ENCODE measurements at places on chromosomes 4 and X.

GRCh38 chr4:710916-711315, 5.3 kb downstream of the PCGF3 start:
- no peak for DNase-seq

DNA sequence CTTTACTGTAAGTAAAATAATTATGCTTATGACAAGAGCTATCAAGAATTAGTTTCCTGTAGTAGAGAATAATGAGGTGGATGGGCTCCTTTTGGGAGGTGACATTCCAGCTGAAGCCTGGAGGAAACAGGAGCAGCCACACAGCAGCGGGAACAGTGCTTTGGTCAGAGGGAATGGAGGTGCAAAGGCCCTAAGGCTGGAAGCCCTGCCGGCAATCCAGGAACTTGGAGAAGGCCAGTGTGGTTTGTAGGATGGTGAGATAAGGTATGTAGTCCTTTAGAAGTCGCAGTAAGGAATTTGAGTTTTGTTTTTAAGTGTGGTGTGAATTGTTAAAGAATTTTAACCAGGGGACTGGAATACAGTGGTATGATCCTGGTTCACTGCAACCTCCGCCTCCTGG, 8.1 kb downstream of the TMEM131L start:
- DNase-seq: no peak

GRCh38 chrX:70134116-70134477, 850 bp downstream of the IGBP1 start:
- DNase-seq: no peak

DNA sequence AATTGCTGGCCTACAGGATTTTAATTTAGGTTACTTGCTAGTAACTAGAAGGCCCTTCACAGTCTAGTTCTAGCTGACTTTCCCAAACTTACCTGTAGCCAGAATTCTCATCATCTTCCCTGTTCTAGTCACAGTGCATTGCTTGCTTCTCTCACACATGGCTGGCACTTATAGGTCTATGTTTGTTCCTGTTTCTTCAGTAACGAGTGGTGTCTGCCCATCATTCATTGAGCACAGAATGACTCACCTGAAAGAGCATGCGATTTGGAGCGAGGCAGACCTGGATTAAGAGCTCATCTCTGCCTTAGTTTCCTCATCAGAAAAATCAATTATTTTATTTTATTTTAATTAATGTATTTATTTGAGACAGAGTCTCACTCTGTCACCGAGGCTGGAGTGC, 201.7 kb upstream of the ANK2 start:
- no peak for DNase-seq

- DNase-seq: no peak
Measured at GRCh38 chr4:101941816-101942358, 151.4 kb downstream of the BANK1 start.

DNA sequence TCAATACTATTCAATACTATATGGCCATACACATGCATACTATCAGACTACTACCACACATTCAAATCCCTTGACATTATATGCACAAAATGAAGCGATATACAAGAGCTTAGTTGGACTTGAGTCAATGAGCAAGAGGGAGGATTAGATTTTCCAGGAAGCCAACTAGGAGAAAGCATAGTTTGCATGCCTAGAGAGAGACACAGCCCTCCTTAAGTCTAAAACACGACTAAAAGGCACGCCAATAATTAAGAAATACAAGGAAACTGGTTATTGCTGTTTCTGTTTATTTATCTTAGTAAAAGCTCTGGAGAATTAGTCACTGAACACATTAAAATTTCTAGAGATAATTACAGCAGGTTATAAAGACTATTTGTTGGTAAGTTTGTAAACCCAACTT, 21.8 kb downstream of the MBNL3 start:
- DNase-seq: no peak

DNA sequence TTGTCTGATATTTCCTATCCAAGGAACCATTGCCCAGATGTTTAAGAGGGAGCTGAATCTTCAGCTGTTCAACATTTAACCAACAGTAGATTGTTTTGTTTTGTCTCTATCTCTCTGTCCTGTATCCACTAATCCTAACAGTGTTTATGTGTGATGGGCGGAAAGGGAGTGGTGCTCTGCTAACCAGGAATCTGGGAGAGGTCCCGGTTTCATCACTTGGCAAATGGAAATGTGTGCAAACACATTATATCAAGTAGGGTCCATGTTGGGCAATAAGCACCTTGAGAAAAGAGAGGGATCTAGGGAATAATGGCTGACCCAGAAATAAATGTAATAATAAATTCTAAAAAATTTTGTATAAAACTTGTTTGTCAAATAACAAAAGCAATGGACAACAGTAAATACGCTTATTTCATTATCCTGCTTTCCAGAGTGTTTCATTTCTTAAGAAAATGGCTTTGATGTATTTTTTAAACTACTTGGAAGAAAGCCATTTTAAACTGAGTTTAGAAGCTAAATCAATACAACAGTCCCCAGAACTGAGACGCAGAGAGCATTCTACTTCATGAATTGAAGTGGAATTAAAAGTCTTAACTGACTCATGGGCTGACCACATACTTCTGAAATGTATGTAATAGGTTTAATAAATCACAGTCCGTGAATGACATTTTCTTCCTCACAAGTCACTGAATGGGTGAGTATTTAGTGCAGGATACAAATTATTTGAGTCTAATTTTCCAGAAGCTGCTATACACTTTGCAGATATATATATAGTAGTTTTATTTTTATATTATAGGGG, 55.8 kb downstream of the EMCN start:
- no peak for DNase-seq

DNA sequence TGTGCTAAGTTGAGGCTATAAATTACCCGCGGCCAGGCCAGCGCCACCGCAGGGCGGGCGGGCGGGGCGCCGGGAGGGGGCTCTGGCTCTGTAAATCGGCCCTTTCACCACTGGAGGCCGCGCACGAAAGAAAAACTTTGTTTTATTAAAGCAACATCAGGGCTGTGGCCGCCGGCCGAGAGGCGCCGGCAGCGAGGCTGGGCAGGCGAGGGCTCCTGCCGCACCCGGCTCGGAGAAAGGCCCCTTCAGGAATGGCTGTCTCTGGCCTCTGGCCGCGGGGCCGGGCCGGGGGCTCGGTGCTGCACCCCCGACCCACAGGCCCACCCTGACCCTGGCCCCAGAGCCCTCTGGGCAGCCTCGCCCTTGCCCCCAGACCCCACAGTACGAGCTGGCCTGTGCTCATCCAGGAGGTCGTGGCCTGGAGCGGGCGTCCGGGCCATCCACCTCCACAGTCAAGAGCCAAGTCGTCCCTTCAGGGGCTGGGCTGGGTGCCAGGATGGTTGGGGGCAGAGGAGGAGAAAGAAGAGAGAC, 29.5 kb upstream of the FGFR3 start:
- DNase-seq: no peak

DNA sequence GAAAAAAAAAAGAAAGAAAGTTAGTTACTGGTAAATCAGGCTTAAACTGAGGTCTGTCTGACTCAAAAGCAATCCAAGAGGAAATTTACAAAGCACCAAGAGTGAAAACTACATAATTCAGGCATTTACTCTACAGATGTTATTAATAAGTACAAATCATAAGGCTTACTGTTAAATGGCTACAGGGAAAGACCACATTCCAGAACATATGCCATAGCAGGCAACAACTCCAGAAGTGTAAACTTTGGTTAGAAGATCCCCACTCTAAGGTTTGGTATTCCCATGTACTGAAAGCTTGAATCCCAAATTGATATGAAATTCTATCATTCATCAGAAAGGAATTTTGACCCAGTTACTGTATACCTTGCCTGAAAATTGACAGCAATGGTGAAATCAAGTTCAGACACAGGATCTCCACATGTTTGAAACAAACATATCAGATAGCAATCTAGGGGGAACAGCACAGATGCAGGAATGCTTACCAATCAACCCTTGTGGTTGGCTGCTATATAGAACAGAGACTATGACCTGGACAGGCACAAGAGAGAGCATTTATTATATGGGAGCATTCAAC, 6.6 kb downstream of the USP26 start:
- no peak for DNase-seq

DNA sequence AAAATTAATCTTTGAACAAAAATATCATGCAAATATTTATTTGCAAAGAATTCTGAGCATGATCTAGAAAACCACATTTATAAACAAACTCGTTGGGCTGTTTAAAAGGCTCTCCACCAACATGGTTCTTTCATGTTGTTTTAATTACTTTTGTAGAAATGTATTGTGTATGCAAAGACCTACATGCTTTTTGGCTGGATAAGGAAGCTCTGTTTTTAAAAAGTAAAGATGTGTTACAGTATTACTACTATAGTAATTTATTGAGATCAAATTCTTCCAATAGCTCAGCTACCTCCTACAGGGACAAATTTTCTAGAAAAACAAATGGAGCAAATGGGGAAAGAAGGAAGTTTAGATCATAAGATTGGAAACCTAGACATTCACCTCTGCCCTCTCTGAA, 177.5 kb upstream of the TTC29 start:
- no peak for DNase-seq

DNA sequence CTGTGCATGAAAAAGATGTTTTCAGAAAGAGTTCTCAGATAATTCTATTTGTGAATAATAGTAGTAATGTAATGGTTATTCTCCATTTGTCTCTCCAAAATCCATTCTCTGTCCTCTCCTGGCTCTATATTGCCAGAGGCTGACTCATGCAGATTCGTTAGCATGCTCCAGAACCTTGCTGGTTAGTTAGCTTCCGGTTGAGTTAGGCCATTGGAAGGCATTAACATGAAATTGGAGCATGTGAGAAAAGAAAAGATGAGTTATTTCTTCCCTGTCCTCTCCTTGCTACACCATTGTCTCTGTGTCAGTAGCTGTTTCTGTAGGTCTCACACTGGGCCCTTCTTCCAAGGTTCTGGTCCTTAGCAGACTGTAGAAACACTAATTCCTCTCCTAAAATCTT, 23.5 kb upstream of the PRDM8 start:
- DNase-seq: no peak

All from activated T-helper 1 cell treated with anti-CD3 and anti-CD28 coated beads, Interleukin-2, amount 50 U/mL, for 16 hours (primary cell).